ENCODE measurements at places on chromosomes 2 and 18. TPM values are rescaled to one million over a fixed set of nuclear protein-coding genes. Genes with fewer than 3 reads are reported as not detected.

- no peak overlapping the region for H3K27ac ChIP-seq
- H3K36me3 ChIP-seq = no peaks in the 10 kb centered on the region
- H3K27me3 ChIP-seq = peaks cover 1% of the 10 kb centered on the region
- no peaks in the 10 kb centered on the region for H3K4me1 ChIP-seq
- DNase-seq = peak; percentile 22
These were observed 800.1 kb downstream of the SATB2 start for GRCh38 chr2:198657512-198658121.

GRCh38 chr18:22494771-22495170, 77.1 kb upstream of the CTAGE1 start:
- H3K4me1 ChIP-seq = no peaks in the 10 kb centered on the region
- DNase-seq = no peak

DNA sequence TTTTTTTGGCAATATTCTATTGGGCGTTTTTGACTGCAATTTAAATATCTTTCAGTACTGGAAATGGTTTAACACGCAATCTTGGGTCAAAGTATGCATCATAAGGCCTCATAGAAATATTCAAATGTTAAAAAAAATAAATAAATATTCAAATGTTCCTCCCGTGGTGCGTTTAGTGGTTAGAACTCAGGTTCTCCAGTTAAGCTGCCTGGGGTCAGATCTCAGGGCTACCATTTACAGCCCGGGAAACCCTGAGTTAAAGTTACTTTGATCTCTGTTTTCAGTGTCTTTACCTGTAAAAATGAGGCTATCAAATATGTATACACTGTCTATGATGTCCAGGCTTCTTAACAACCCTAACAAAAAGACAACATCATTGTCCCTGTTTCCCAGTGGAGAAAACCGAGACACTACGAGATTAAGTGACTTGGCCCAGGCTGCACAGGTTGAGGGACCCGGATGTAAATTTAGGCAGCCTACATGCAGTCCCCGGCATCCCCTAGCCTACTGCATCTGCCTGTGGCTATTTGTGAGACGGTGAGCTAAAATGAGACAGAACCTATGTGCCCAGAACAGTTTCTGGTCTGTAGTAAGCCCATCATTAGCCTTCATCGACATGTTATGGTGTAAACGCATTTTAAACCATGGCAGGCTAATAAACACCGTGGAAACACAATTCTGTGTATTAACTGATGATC, 1.7 kb downstream of the FHL2 start:
- DNase-seq = no peak
- peak overlapping the region; percentile 77 for H3K4me3 ChIP-seq
- peaks cover 16% of the 10 kb centered on the region for H3K27me3 ChIP-seq
- H3K4me1 ChIP-seq = peaks cover 10% of the 10 kb centered on the region

- H3K27me3 ChIP-seq = no peaks in the 10 kb centered on the region
- H3K4me3 ChIP-seq = no peak overlapping the region
- no peaks in the 10 kb centered on the region for H3K36me3 ChIP-seq
- H3K4me1 ChIP-seq = peaks cover 62% of the 10 kb centered on the region
- DNase-seq = no peak
These were observed 207.9 kb upstream of the CXCR4 start for GRCh38 chr2:136325844-136326331.

DNA sequence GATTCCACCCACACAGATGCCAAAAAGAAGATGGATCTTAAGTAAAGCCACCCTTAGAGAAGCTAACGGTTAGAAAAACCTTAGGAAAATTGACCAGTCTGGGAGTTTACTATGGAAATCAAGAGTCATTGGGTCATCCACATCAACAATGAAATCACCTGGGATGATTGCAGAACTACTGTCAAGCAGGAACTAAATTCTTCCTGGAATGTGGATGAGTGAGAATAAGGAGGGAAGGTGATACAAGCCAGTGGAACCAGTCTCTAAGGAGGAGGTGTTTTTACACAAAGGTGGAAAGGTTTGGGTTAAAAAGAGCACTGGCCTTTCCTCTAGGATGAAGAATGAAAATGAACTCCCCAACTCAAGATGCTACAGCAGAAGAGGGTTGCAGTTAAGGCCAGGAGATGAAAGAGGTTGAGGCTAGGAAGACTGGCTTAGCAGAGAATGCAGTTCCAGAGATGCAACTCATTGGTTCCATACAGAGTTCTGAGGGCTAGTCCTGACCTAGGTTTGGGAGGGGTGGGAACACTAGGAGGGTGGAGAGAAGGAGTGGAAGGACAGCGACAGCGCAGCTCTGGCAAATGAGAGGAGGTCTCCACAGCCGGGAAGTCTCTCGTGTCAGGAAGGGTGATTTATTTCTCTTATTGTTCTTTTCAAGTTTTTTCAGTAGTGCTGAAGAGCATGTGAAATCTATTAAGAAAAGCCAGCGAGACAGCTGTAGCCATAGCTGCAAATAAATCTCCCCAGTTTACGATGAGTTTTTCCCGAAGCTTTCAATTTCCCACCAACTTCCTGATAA, 27.7 kb upstream of the KDM3A start:
- peaks cover 3% of the 10 kb centered on the region for H3K4me1 ChIP-seq
- DNase-seq = no peak
- H3K36me3 ChIP-seq = peaks cover 4% of the 10 kb centered on the region
- H3K27me3 ChIP-seq = peaks cover 17% of the 10 kb centered on the region
- no peak overlapping the region for H3K4me3 ChIP-seq

DNA sequence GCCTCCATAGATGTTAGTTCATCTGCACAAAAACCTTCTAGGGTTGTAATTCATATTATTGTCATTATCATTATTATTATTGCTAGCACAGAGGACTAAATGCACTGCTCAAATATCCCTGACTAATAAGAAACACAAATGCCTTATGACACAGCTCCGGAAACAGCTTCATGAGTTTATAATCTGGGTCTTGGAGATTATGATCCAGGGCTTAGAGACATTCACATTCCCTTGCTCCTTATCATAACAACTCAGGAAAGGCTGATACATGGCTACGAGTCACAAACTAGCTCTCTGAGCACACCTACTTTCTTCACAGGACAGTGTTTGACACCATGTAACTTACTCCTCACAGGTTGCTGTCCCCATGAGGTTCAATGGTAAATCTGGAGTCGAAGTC, 102.2 kb upstream of the TTC39C start:
- H3K27ac ChIP-seq = no peak overlapping the region
- H3K27me3 ChIP-seq = no peaks in the 10 kb centered on the region
- H3K4me1 ChIP-seq = no peaks in the 10 kb centered on the region

DNA sequence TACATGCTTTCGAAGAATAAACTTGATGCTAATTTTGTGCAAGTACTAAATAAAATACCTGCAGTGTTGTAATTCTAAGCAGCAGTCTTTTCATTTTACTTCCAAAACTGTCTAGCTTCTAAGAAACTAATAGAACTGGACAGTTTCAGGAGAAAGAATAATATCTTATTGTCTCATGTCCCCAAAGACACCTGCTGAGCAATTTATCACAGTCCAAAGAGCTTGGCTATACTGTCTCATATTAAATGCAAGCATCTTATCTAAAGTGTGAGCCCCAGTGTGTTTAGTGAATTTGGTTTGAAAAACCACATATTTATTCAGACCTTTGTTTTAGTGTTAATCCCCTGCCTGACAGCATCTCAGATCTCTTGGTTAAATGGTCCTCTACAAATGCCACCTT, 374.3 kb downstream of the TMX3 start:
- no peaks in the 10 kb centered on the region for H3K27me3 ChIP-seq
- no peak for DNase-seq
- H3K4me3 ChIP-seq = no peak overlapping the region
- H3K27ac ChIP-seq = no peak overlapping the region

DNA sequence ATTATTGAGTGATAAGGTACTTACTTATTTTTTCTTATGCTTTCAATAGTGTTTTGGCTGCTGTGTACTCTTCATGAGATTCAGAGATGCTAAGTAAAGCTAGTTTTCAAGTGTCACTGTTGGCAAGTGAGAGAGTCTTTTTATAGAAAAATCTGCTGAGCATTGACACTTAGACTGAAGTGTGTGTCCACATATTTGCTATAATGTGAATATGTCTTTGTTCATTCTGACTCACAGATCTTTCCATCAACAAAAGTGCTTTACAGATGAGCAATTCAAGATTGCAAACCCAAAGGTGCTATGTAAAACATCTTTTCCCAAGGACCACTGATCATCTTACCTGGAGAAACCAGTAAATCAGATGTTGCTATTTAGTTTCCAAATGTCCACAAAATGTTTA, 410.6 kb upstream of the FIGN start:
- H3K36me3 ChIP-seq = no peaks in the 10 kb centered on the region
- no peaks in the 10 kb centered on the region for H3K4me1 ChIP-seq
- DNase-seq = no peak
- no peak overlapping the region for H3K4me3 ChIP-seq

Gene MEP1B
- not detected for total RNA-seq

Gene CCT7
- total RNA-seq = 660 TPM

Gene AAK1
- 115 TPM for total RNA-seq

Gene PSD4
- 247 TPM for total RNA-seq

Measured in activated CD8-positive, alpha-beta T cell treated with anti-CD3 and anti-CD28 coated beads for 36 hours (primary cell).